Right ventricle myocardium inferior (tissue), 1 donor: ENCODE measurements at places on chromosomes 11 and 22.
A peak's percentile ranks its signal among the peaks of the same experiment; 100 is the strongest.

- peak; percentile 82 for DNase-seq
Observed at GRCh38 chr11:58024601-58025091, 965 bp downstream of the OR9Q1 start.

DNA sequence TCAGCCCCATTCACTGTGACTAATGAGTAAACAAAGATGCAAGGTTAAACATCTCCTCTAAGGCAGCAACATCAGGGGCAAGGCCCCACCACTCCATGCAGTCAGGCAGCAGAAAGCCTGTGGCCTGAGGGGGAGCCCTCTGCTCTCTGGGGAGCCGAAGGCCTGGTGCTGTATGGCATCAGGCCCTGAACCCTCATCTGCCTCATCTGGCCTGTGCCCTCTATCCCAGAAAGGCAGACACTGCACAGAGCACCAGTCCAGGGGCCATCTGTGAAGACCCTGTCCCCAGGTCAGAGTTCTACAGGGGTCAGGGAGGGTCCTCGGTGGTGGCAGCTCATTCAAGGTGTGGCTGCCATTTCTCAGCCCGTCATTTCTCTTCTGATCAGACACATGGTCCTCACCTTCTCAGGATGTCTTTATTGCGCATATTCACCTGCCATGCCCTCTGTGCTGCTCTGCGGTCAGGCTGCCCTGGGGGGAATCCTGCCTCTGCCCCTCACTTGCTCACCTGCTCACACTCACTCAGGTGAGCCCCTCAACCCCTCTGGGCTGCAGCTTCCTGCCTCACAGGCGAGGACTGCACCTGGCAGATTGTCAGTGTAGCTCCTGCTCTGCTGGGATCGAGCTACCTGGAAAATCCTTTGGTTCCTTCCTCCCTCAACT, 103.1 kb upstream of the PITPNB start:
- DNase-seq, result no peak

DNA sequence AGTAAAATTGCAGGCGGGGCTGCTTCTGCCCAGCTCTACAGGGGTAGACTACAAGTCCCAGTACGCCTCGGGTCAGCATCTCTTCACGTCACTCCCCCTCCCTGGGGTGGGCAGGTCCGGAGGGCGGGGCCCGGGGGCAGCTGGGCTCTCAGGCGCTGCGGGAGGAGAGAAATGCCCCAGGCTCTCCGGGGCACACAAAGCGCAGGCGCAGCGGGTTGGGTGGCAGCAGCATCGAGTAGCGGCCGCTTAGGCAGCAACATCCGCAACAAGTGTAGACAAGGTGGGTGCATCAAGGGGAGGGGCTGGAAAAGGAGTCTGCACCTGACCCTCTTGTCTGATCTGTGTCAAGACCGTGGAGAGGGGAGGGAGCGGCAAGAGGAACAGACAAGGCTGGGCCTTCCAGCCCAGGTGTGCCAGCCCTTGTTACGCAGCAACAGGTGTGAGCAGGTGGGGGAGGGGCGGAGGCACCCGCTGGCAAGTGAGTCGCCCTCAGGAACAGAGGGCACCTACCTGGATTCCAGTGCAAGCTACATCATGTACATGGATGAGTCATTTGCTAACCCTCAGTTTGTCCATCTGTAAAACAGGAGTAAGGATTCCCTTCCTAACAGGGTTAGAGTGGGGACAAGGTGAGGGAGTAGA, 1.2 kb downstream of the PLEKHB1 start:
- DNase-seq, result peak; percentile 94

DNA sequence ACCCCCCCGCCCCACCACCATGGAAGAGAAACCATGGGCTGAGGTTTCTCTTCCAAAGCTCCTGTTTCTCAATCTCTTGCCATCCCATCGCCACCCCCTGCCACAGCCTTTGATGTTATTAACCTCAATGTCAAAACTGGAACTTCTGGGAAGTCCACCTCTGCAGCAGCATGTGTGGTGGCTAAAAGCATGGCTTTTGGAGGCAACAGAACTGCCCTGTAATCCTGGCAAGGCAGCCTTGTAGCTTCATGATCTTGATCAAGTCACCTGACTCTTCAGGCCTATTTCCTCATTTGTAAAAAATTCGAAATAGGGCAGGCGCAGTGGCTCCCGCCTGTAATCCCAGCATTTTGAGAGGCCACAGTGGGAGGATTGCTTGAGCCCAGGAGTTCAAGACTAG, 3.5 kb upstream of the COX8A start:
- DNase-seq, result no peak

- DNase-seq, result no peak
Observed at GRCh38 chr11:19905280-19905853, 192.7 kb downstream of the NAV2 start.

- no peak for DNase-seq
Observed at GRCh38 chr11:47979378-47980087, 826 bp upstream of the PTPRJ start.

GRCh38 chr11:35239471-35240075, 100.6 kb downstream of the CD44 start:
- no peak for DNase-seq

- peak; percentile 77 for DNase-seq
Observed at GRCh38 chr11:122656073-122656630, 630 bp downstream of the UBASH3B start.

- DNase-seq, result no peak
Observed at GRCh38 chr11:102382384-102382783, 35.4 kb downstream of the BIRC2 start.

- DNase-seq, result no peak
Observed at GRCh38 chr11:120817158-120817557, 206.7 kb upstream of the TBCEL start.

- DNase-seq, result peak; percentile 68
Observed at GRCh38 chr22:37311761-37312312, 29.5 kb downstream of the CYTH4 start.

DNA sequence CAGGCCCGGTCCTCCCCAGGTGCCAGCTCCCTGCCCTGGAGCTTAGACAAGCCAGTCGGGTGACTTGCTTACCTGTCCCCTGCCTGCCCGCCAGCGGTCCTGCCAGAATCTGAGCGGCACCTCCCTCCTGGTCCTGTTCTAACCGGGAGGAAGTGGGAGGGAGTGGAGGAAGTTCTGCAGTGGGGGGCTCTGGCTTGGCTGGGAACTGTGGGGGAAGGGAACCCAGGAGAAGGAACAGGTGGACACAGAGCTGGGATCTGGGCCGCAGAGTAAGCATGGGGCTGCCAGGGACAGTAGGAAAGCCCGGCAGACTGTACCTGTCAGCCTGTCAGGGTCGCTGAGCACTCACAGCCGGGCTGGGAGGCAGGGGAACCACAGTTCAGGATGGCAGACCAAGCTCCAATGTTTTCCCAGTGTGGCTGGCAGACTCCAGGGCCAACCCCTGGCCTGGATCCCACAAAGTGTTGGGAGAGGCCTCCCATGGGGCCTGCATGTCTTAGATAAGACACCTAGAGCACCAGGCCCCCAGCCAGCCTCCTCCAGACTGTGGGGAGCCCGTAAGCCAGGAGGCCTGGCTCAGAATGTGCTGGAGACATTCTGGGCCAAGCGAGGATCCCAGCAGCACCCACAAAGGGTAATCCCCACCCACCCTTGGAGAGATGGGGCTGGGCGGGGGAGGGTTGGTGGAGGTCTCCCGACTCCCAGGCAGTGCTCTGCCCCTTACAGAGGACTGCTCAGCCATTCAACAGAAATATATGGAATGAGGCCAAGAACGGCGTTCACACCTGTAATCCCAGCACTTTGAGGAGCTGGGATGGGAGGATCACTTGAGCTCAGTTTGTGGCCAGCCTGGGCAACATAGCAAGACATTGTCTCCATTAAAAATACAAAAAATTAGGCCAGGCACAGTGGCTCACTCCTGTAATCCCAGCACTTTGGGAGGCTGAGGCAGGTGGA, 2.3 kb downstream of the CYB5R3 start:
- peak; percentile 83 for DNase-seq

GRCh38 chr11:8501836-8502235, 92.2 kb downstream of the STK33 start:
- no peak for DNase-seq

GRCh38 chr22:23826510-23827350, 12.1 kb downstream of the DERL3 start:
- DNase-seq, result peak; percentile 37

DNA sequence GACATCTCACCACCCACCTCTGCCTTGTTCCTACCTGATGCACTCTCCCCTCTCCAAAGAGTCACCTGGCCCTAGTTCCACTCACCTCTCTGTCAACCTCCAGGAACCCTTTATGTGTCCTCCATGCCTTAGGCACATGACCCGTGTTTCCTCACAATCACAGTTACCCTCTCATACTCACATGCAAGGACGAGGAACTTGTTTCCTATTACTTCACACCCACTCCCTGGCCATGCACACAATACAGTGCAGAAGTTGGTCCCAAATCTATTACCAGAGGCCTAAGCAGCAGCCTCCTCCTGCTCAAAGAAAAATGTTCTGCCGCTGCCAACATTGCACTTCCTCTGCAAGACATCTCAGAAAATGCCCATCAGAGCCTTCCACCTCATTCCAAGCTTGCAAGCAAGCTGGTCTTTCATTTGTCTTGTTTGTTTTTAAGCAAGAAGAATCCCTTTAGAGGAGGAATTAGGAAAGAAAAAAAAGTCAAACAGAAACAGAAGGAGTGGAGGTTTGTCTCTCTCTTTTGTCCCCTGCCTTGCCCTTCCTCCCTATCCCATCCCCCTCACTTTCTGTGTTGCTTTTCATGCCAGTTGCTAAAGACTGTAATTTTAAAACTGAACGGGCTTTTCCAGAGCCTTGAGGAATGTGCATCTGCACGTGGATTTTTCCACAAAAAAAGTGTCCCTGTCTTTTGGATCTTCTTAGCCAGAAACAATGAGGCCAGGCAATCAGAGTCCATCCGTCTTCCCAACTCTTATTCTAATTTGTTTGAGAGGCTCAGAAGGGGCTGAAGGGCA, 63.4 kb downstream of the KCNJ1 start:
- DNase-seq, result no peak
